ENCODE measurements at places on chromosomes 5 and 9. TPM values are rescaled to one million over a fixed set of nuclear protein-coding genes. Genes with fewer than 3 reads are reported as not detected.

DNA sequence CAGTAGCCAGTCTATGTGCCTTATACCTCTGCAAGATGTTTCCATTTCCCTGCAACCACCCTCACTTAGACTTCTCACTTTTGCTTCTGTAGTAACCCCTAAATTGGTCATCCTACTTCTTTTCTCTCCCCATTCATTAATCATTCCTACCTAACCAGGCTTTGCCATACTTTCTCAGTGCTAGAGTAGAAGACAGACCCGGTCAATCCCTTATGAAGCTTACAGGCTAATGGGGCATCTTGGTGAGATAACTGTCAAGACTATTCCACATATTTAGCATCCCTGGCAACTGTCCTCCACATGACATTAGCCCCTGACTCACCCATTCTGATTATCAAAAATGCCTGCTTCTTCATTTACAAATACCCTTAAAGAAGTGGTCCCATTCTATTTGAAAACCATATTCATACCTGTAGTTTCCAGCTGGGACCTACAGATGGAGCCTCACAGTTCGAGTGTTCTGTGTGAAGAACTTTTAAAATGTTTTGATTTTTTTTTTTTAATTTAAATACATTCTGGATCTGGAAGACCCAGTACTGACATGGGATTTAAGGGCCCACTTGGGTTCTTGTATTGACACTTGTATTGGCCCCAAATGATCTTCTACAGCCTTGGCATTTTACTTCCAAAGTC lies 21.0 kb downstream of the F2RL2 start:
- DNase-seq, result no peak

DNA sequence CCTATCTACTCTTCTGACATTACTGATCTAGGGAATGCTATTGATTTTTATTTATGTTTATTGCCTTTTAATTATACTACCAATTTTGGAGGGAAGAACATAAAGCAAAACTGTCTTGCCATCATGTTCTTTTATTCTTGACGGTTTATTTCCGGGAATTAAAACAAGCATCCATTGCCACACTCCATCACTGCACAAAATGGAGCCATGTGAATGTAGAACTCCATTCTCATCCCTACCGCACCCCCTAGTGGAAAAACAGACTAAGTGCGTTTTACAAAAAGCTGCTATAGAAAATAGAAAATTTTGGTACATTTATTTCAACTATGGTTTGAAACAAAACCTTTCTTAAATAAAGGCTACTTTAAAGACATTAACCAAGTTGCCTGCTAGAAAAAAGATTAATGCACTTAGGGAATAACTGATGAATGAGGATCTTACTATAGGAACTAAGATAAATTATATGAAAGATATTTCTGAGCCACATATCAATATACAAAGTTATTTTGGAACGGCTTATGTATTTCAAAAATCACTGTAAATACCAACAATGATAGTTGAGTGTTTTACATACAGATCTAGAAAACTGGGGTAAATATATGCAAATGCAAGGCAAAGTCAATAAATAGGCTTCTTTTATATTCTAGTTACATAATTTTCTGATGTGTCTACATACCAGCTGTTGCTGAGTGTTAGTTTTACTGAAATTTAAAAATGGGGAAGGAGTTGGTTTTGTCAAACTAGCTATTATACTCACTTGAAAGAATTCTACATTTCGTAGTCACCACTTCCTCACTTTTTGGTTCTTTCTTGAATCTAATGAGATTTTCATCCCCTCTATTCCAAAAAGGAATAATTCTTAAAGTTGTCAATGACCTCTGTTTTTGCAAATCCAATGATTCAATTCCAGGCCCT lies 26.5 kb downstream of the OXCT1 start:
- peak; percentile 36 for DNase-seq

YIPF5 gene
- total RNA-seq, result 59.5 TPM

DNA sequence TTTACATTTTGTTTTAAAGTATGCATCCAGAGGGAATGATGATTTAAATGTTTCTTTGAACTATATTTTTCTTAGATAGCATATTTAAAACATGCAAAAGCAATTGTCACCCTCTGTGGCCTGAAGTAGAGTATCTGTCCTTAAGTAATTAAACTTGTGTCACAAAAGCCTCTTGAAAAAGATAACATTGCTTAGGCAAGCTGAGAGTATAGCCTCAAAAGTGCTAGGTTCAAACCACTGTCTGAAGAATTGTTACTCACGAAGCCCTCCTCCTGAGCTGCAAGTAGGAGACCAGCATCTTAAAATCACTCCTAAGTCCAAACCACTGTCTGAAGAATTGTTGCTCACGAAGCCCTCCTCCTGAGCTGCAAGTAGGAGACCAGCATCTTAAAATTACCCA lies 378.0 kb upstream of the PRR16 start:
- DNase-seq, result no peak

GRCh38 chr9:132748450-132748849 lies 78.2 kb downstream of the GTF3C4 start:
- DNase-seq, result no peak

- DNase-seq, result no peak
Measured at GRCh38 chr9:72589667-72590521, 68.5 kb downstream of the TMC1 start.

PCDHGB1 gene
- 0.95 TPM for total RNA-seq

GRCh38 chr9:117448066-117448465 lies 33.2 kb upstream of the ASTN2 start:
- no peak for DNase-seq

DNA sequence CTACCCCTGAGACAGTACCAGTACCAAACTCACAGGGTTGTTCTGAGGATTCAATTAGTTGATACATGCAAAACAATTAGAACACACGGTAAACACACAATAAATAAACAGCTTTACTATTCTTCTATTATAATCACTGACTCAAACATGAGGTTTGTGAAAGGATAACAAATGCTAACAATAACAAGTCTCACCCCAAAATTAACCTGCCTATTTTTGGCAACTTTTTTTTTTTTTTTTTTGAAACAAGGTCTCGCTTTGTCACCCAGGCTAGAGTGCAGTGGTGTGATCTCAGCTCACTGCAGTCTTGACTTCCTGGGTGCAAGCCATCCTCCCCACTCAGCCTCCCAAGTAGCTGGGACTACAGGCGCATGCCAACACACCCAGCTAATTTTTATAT lies 6.5 kb downstream of the ECPAS start:
- no peak for DNase-seq

LYSMD3 gene
- 22.2 TPM for total RNA-seq

ARRDC3 gene
- 24.4 TPM for total RNA-seq

DNA sequence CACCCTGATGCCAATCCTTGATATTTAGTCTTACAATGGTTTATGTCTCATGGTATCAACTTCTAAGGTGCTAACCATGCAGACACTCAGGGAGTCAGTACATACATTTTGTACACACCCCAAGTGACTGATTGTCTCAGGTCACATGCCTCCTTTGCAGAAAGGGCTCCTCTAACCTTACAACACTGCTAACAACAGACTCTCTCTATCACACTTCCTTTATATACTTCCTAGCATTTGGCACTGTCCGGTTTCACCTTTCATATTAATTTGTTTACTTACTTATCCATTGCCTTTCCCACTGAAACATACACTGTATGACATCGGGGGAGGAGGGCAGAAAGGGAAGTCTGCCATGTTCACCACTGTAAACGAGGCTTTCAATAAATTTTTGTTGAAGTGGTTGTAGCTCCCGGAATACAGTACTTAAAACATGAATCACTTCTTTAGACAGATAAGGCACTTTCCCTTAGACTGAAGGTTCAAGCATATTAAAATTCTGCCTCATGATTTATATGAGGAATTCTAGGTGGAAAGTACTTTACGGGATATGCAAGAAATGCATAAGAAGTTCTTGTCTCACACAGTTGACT lies 20.6 kb downstream of the EMB start:
- no peak for DNase-seq

DNA sequence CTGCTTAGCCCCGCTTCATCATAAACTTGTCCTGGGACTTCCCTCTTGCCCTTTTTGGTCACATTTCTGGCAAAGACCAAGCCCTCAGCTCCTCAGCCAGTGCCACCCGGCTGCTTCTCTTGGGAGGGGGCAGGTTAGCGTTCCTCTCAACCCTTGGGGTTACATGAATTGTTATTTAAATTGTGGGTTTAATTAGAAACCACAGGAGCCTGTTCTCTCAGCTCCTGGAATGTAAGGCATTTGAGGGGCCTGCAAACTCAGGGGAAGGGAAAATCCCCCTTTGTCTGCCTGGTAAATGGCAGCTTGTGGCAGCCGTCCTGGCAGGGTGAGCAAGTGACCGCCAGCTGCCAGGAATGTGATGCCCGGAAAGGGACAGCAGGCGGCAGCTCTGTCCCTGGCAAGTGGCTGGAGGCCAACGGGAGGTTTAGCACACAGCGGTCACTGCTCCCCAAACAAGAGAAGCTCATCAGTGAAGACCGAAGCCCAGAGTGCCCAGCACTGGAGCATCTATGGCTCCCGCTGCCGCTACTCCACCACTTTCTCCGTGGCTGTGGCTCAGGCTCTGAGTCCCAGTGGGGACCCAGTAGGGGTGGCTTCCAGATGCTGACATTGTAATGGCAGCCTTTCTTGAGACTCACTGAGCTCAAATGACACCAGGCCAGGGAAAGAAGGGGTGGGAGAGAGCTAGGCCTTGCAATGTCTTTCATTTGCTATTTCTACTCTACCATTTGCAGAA lies 51.7 kb downstream of the SHB start:
- no peak for DNase-seq

RASEF gene
- 0.07 TPM for total RNA-seq

DNA sequence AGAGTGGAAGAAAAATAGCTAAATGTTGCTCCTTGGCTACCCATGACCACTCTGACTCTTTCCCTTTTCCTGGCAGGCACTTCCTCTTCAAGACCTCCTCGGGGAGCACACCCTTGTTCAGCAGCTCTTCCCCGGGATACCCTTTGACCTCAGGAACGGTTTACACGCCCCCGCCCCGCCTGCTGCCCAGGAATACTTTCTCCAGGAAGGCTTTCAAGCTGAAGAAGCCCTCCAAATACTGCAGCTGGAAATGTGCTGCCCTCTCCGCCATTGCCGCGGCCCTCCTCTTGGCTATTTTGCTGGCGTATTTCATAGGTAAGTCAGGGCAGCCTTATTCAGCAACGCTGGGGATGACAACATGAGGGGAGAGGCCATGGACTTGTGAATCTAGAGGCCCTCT lies 298.6 kb upstream of the WWC1 start:
- no peak for DNase-seq
